NCI-H146 (cell line): ENCODE measurements at places on chromosomes 13 and 19.

GRCh38 chr19:46812977-46813838 lies 24.8 kb upstream of the SLC1A5 start:
- DNase-seq: no peak

DNA sequence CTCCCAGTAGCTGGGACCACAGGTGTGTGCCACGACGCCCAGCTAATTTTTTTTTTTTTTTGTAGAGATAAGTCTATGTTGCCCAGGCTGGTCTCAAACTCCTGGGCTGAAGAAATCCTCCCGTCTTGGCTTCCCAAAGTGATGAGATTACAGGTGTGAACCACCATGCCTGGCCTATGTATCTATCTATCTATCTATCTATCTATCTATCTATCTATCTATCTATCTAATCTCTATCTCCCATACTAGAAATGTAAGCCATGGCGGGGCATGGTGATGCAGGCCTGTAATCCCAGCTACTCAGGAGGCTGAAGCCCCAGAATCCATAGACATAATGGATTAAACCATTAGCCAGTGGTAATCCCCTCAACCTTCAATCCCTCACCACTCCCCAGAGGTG lies 6.5 kb upstream of the SERTAD3 start:
- no peak for DNase-seq

GRCh38 chr19:48415395-48415794 lies 21.9 kb downstream of the GRIN2D start:
- DNase-seq: peak; percentile 45

DNA sequence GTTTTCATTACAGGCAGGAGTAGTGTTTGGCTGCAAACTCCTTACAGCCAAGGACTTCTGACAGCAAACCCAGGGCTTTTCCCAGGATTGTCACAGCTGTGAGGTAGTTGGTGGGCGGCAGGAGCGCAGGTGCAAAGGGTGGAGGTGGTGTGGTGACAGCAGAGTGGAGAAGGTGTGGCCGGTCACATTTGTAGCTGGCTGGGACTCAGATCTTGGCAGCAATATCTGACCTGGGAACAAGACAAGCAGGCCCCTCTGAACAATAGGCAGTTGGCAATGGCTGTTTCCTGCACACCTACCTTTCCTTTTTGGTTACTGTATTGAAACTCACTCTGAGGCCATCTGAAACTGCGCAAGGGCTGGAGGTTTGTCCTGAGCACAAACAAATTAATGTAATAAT lies 327.3 kb downstream of the COG6 start:
- DNase-seq: no peak

DNA sequence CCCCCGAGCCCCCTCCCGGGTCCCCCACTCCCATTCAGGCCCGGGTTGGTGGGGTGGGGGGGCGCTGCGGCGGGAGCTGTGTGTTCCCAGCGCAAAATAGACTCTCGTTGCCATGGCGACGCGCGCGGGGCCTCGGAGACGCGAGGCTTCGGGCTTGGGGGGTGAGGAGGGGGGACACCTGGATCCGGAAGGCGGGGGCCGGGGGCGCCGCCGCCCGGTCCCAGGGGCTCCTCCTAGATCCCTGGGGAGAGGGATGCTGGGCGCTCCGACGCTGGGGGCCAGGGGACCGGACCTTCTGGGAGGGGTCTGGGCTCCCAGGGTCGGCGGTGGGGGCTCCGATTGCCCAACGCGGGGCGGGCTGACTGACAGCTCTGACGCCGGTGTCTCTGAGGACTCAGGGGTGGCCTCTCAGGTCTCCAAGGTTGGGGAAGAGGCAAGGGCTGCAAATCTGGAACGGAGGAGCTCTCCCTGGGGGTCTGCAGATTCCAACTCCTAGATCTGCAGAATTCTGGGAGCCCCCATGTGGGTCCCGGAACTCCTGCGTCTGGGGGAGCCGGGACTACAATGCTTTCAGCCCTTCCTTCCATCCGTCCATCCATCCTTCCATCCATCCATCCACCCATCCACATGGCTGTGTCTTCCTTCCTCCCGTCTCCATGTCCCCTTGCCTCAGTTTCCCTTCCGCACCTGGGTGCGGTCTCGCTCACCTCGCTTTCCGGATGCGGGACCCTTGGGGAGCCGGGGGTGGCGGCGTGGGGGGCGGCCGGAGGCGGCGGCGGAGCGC lies 9.1 kb upstream of the SHISA7 start:
- DNase-seq: peak; percentile 66

GRCh38 chr13:77810878-77811277 lies 107.8 kb downstream of the EDNRB start:
- DNase-seq: peak; percentile 11

DNA sequence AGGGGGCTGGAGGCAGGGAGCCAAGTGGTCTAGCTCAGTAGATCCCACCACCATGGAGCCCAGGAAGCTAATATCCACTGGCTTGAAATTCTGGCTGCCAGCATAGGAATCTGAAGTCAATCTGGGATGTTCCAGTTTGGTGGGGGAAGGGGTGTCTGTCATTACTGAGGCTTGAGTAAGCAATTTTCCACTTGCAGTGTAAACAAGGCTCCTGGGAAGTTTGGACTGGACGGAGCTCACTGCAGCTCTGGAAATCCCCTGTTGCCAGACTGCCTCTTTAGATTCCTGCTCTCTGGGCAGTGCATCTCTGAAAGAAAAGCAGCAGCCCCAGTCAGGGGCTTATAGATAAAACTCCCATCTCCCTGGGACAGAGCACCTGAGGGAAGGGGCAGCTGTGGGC lies 349.2 kb upstream of the KLHL1 start:
- no peak for DNase-seq

DNA sequence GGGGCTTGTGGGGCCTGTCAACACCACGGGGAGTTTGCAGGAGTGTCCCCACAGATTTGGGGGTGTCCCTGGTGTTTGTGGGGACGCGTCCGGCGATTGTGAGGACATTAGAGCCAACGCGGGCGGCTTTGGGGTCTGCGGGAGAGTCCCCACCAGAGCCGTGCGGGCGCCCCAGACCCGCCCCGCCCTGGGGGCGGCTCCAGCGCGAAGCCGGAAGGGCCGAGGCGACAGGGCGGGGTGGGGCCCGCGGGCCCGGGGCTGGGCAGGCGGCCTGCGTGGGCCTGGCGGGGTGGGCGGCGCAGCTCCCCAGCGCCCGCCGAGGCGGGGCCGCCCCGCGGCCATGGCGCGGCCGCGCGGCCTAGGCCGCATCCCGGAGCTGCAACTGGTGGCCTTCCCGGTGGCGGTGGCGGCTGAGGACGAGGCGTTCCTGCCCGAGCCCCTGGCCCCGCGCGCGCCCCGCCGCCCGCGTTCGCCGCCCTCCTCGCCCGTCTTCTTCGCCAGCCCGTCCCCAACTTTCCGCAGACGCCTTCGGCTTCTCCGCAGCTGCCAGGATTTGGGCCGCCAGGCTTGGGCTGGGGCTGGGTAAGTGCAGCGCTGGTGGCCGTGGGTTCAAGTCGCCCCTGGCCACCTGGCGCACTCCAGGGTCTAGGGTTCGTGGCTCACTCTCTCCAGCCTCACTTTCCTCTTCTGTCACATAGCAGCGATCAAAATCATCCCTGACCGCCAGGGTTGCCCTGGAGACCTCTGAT lies 10.3 kb downstream of the PDE4A start:
- DNase-seq: peak; percentile 59

DNA sequence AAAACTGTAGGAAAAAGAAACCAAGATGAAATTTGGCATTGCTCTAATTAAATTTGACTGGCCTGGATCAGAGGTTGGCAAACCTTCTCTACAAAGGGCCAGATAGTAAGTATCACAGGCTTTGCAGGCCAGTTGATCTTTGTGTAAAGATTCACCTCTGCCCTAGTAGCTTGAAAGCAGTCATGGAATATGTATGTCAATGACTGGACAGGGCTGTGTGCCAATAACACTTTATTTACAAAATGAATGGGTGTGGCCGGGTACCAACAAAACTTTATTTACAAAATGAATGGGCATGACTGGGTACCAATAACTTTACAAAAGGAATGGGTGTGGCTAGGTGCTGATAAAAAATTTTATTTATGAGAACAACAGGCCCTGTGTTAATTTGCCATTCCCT lies 20.0 kb downstream of the SIN3B start:
- DNase-seq: no peak

DNA sequence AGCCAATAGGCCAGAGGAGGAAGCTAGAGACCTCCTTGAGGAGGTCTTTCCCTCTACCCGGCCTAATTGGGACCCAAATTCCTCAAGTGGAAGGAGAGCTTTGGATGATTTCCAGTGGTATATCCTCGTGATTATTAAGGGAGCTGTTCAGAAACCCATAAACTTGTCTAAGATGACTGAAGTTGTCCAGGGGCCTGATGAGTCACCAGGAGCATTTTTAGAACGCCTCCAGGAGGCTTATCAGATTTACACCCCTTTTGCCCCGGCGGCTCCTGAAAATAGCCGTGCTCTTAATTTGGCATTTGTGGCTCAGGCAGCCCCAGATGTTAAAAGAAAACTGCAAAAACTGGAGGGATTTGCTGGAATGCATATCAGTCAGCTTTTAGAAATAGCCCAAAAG lies 198.1 kb downstream of the ZNF486 start:
- DNase-seq: no peak

GRCh38 chr19:708154-709143 lies at the start of gene PALM:
Gene PALM (plus strand): TSS chr19:708935. CDS start chr19:709147, 212 bp downstream.
- peak; percentile 13 for DNase-seq

DNA sequence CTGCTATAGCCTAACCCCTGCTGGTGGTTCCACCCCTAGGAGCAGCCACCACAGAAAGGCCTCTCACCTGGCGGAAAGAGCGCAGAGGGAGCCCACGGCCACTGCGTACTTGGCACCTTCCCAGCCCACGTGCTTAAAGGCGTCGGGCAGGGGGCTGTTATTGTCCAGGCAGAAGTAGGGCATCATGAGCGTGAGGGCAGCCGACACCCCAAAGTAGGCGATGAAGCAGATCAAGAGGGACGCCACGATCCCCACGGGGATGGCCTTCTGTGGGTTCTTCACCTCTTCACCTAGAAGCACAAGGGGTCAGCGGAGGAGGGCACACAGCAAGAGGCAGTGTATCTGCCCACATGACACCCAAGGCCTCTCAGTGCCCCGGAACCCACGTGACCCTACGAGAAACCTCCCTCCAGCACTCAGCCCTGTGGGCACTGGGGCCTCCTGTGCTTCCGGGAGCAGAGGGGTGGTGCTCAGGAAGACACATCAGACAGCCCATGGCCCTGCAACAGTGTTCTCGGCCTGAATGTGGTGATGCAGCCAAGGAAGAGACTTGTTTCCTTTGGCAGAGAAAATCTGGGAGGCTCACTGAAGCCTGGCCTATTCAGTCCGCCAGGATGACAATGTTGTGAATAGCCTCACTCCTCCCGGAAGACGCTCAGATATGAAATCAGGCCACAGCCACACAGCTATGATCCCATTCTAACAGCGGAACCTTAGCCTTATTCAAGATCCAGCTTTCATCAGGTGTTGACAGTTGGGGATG lies 72.1 kb downstream of the SLC7A1 start:
- no peak for DNase-seq

GRCh38 chr19:48938256-48938655 lies 4.8 kb downstream of the DHDH start:
- DNase-seq: no peak

- peak; percentile 98 for DNase-seq
Measured at GRCh38 chr19:511101-511851, 4.0 kb downstream of the TPGS1 start.
